ENCODE measurements at places on chromosomes 11 and 22.

- DNase-seq, result peak; percentile 37
Measured at GRCh38 chr22:32796865-32797573, 4.5 kb upstream of the TIMP3 start.

GRCh38 chr11:74278721-74279161 lies 32.7 kb downstream of the P4HA3 start:
- DNase-seq, result no peak

GRCh38 chr11:117908109-117908895 lies 20.9 kb downstream of the TMPRSS13 start:
- no peak for DNase-seq

GRCh38 chr11:46604796-46605195 lies 11.0 kb upstream of the AMBRA1 start:
- no peak for DNase-seq

GRCh38 chr11:35933320-35933871 lies 10.5 kb upstream of the LDLRAD3 start:
- DNase-seq, result no peak
